NCI-H2029 treated with DMSO at 0.1 percent for 48 hours (cell line): ENCODE measurements at places on chromosomes 1 and 21.

DNA sequence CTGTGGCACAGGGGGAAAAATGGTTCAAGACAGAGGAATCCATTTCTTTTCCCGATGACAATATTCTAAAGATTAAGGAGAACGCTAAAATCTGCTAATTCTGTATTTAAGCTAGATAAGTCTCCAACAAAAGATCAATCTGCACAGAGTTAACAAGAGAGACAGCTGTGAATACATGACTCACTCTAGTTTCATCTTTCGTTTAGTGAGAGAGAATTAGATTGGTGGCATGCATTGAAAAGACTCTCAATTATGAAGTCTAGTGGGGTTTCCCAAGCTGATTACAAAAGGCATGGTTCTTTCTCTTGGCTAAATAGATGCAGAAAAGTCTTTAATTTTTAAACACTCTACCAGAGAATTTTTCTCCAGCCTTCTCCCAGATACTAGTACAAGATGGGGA lies 34.4 kb downstream of the CAPN9 start:
- DNase-seq: no peak

- no peak for DNase-seq
Measured at GRCh38 chr1:15212954-15213291, 34.1 kb upstream of the FHAD1 start.

GRCh38 chr1:108505763-108506070 lies 54.2 kb upstream of the EEIG2 start:
- DNase-seq: no peak

DNA sequence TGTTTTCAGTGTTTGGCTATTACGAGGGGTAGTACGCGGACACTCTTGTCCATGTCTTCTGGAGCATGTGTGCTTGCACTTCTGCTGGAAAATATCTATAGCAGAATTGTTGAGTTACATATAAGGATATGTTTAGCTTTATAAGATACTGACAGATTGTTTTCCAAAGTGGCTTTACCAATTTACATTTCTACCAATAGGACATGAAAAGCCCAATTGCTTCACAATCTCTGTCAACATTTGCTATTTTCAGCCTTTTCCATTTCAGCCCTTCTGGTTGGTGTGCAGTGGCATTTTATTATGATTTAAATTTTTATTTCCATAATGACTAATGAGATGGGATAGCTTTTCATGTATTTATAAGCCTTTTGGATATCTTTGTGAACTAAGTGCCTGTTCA lies 6.3 kb upstream of the ANGPTL7 start:
- DNase-seq: no peak
